Activated CD8-positive, alpha-beta memory T cell treated with anti-CD3 and anti-CD28 coated beads for 1 hour (primary cell): ENCODE measurements at places on chromosomes 3 and 15.

DNA sequence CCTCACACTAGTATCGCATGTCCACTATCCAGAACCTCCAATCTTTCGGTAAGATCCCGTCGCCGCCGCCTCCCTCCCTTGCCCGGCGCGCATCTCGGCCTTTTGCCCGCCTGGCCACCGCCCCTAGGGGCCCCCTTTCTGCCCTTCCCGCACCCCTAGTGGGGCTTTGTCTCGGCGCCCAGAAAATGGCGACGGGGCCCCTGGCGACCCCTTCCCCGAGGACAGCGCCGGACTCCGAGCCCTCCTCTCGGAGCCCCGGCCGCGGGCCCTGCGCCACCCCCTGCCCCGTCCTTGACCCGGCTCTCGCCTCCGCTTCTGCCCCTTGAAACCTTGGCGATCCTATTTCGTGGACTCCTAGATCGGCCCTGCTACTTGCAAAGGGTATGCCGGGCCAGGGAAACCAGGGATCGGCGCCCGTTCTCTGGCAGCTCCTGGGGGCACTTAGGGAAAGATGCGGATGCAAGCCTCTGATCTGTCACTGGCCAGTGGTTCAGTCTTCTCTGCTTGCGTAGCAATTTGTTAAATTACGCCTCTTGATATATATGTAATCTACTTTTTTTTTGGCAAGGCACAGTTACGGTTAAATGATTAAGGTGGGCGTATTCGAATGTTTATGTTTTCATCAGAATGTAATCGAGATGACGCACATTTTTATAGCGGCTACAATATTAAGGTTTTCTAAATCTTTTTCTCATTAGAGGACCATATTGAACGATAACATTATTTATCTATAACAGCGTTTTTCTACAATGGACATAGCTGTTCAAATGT, 603 bp downstream of the EIF1B start:
- no peak for DNase-seq

DNA sequence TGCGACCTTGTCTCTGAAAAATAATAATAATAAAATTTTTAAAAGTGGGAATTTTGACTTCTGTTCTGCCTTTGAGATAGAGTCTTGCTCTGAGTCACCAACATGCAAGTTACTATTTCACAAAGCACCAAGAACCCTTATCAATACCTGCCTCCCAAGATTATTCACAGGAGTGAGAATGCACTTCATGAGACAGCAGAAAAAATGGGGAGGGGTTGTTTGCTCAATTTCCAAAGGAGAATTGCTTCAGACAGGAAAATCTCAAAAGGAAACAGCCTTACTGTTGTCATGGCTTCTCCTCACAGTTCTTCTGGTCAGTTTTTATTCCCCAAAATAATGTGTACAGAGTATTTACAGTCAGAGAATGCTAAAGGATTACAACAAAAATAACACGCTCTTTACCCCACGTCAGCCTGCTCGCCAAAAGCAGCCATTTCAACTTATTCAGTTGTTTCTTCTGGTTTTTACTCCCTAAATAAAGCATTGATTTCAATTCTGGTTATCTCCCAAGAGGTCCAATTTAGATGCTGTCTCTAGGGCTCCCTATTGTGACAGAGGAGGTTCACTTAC, 89.0 kb downstream of the PPCDC start:
- no peak for DNase-seq

GRCh38 chr3:64799606-64800005, 111.8 kb upstream of the ADAMTS9 start:
- no peak for DNase-seq

- DNase-seq = no peak
Measured at GRCh38 chr15:68436680-68437079, 4.7 kb upstream of the ITGA11 start.

DNA sequence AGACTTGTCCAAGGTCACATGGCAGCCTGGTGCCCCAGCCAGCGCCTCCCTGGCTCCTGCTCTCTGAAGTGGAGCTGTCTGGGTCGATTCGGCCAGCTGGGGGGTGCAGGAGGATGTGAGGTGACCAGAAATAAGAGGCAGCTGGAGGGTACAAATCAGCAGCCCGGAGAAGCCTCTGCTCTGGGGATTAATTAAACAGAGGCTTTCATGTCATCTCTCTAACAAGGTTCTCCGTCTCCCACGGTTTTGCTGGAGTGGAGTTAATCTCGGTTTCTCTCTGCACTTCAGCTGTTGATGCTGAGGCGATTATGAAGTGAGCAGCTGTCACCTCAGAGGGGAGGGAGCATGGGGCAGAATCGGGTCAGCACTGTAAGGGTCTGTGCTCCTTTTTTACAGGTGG, 236.8 kb downstream of the TLE3 start:
- no peak for DNase-seq

- DNase-seq = no peak
Measured at GRCh38 chr3:126104742-126105605, 21.1 kb upstream of the SLC41A3 start.

DNA sequence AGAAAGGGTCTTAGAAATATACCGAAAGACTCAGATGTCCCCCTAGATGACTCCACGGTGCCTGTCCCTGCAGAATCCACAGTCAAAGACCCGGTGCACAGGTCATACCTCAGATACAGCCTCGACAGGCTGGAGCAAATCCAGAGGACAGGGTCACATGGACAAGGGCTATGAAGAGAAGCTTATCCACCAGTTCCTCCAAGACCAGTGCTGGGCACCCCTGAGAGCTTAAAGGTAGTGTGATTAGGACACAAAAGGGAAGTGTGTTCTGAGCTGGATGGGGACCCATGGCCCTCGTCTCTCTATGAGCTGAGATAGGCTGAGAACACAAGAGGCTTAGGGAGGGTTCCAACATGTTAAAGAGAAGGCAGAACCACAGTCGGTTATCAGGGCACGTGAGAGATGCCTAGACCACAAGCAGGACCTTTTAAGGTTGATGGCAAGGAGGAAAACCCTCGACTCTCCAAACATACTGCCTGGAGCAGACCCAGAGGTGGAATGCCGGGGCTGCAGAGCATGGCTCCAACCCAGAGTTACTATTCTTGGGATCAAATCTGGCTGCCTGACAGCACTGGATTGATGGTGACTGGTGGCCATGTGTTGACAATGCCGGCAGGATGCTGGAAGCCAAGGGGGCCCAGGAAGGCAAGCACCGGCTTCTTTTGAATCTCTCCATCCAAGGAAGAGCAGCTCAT, 46.9 kb downstream of the ADCY5 start:
- no peak for DNase-seq

GRCh38 chr3:44436181-44436580, 41.3 kb downstream of the ZNF445 start:
- DNase-seq = no peak

DNA sequence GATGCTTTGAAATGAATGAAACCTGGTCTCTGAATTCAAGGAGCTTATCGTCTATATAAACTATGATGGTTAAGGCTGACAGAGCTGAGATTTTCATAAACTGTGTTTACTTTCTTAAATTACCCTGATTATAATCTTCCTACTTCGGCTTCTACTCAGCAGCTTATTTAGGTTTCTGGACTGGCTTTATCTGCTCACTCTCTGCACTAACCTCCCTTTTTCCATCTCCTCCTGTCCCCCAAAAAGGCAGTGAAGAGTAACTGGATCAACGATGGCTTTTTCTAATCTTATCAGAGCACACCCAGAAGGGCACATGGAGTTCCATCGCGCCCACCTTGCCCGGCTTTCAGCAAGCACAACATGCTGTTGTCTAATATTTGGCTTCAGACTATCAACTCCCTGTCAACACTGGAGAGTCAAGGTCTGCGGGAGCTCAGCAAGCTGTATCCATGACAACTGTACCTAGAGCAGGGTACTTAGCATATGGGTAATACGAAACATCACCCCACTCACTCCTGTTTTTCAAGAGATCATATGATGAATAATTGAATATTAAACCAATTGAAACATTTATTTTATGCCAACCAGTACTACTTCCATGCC, 417.3 kb downstream of the GABRB3 start:
- DNase-seq = no peak

DNA sequence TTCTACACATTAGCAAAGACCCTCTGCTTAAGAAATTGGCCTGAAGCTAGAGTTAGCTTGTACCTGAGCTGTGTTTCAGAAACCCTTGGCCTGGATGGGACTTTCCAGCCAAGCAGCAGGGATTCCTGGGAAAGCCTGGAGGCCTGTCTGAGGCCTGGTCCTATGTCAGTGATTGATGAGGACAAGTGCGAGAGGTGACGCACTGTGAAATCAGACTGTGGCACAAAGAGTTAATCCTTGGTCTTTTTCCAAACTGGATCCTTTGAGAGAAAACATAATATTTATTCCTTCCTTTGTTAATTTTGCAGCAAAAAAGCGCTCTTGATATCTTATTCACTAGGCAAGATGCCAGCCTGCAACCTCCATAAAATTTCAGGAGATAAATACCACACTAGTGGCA, 225.0 kb upstream of the ATP11B start:
- no peak for DNase-seq

GRCh38 chr3:114809668-114810413, 337.2 kb downstream of the ZBTB20 start:
- DNase-seq = no peak

- DNase-seq = no peak
Measured at GRCh38 chr3:180282386-180282785, 245.6 kb upstream of the PEX5L start.

- DNase-seq = no peak
Measured at GRCh38 chr3:188202358-188203138, 48.6 kb downstream of the LPP start.

DNA sequence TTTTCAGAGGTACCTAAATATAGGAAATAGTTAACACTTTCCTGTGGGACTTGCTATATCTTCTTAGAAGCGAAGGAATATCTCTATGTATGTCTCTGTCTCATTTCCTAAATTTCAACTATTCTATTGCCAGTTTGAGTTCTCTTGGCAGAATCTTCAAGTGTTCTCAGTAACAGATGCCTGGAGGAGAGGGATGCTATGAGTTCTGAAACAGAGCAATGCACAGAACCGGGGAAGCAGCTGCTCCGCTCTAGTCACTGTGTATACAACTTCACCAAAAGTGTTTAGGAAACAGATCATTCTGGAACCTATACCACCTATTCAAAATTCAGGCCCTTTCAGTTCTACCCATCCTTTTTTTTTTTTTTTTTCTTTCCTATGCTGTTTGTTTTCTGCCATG, 144.6 kb downstream of the RORA start:
- DNase-seq = no peak

- no peak for DNase-seq
Measured at GRCh38 chr3:170689296-170689829, 103.5 kb upstream of the SLC7A14 start.

- DNase-seq = no peak
Measured at GRCh38 chr3:160883373-160883772, 127.3 kb downstream of the PPM1L start.
